ENCODE measurements at places on chromosomes 11 and 22.

DNA sequence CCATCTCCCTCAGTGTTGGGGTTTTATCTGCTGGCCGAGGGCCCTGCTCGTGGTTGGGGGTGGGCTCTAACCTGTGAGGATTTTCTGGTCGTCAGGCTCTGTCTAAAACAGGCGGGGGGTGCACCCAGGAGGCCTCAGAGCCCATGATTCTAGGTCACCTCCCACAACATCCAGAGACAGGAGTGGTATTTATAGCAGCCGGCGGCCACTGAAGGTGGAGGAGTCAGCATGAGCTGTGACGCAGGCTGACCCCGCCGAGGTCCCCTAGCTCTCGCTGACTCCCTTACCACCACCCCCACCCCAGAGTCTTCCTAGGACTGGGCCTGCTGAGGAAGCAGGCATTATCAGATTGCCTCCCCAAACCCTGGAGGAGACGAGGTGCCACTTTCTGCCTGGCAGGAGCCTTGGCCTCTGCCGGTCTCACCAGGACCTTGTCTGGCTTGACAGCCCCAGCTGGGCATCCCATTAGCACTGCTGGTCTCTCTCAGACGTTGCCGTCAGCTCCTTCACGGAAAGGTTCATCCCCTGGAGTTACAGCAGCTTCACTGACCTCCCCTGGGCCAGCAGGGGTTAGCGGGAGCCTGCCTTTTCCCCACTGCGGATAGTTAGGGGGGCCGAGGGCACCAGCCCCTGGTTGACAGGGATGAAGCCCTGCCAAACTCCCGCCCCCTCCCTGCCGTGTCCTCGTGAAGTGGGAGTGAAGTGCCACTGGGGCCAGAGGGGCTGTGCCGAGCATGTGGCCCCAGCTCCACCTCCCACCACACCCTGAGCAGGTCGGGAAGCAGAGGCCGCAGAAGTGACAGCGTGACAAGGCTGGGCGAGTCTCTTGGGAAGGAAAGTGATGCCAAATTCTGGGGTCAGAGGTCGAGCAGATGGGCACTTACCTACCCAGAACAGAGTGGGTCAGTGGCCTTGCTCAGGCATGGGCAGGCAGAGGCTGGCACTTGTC, 26.5 kb downstream of the DAGLA start:
- DNase-seq = no peak

- DNase-seq = no peak
These were observed 256.0 kb downstream of the ETS1 start for GRCh38 chr11:128331317-128331716.

GRCh38 chr11:115544422-115544948, 40.3 kb upstream of the CADM1 start:
- no peak for DNase-seq

DNA sequence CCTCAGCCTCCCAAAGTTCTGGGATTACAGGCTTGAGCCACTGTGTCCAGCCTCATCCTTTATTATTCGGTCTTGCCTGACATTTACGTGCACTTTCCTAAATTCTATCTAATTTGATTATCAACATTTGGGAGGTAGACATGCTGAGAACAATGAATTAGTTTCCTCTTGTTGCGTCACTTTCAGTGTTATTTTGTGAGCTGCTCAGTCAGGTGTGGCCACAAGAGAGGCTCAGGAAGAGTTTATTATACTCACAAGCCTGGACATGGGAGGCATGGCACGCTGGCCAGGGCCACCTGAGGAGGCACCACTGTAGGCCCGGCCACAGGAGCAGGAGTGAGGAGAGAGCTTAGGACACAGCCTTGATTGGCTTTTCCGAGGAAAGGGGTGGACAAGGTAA, 59.7 kb upstream of the RBFOX2 start:
- no peak for DNase-seq

GRCh38 chr11:6094186-6094585, 13.3 kb upstream of the OR56B4 start:
- DNase-seq = no peak

GRCh38 chr22:48849963-48850657, 977.6 kb downstream of the BRD1 start:
- DNase-seq = no peak

- peak; percentile 6 for DNase-seq
These were observed 6.7 kb downstream of the PHOX2A start for GRCh38 chr11:72237112-72237931.

DNA sequence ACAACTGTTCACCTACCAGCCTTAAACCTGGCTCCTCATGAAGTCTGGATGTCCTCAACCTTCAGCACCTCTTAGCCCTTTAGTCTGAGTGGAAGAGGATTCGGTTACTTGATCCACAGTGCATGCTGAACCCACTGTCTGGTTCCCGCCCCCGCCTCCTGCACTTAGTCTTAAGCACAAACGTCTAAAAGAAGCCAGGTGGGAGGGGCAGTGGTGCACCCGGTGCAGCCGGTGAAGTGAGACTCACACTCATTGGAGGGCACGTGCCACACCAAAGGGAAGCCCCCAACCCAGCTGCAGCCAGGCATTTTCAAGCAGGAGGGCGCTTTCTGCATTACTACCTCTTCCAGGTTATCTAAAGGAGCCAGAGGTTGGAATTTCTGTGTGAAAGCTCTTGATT, 146.8 kb downstream of the COMMD9 start:
- no peak for DNase-seq

GRCh38 chr22:20107951-20108756, 7.8 kb upstream of the RANBP1 start:
- no peak for DNase-seq

GRCh38 chr11:198236-198806, 5.4 kb downstream of the SCGB1C1 start:
- no peak for DNase-seq

DNA sequence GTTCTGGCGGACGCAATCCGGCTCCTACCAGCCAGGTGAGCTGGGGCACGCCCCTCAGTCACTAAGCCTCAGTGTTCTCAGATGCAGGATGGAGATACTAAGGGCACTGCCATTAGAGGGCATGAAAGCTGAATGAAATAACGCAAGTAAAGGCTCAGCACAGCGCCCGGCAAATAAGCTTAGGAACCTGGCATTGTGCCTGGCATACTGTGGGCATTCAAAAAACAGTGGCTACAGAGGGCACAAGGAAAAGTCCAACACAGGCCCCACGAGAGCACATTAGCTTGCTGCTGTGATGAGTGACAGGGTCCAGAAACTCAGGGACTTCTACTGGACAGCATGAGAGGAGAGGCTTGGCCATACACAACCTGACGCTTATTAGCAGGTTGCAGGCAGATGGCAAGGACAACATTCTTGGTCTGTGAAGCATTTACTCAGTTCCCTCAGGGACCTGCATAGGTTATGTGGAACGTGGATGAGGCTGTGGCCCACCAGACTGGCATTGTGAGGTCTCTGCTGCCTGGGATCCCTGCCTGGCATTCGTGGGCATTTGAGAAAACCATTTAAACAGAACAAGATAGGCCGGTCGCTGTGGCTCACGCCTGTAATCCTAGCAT, 12.2 kb downstream of the TXN2 start:
- peak; percentile 39 for DNase-seq

DNA sequence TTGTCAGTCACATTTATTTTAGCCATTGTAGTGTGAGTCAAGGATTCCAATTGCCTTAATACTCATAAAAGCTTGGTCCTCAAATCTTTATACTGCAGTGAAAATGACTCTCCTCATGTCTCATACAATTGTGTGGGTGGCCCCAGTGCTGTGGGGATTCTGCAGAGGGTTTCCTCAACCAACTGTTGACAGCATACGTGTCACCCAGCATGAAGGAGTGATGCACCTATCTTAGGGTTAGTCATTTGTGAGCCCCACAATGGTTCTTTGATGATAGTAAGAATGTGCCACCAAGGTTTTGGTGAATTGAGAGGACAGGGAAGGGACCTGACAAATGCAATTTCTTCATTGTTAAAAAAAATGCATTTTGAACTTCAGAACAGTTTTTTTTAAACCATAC, 1046.2 kb downstream of the OPCML start:
- DNase-seq = no peak

DNA sequence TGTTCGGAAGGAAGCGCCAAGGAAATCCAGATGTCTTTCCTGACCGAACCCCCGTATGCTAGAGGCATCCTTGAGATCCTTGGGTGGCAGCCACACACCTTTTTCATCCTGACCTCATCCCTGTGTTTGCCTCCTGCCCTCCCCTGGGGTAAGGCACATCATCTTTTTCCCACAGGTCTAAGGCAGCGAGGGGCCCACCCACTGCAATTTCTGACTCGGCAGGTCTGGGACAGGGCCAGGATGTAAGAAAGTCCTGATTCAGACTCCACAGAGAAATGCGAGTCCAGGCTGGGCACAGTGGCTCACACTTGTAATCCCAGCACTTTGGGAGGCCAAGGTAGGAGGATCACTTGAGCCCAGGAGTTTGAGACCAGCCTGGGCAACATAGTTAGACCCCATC, 10.5 kb downstream of the ZMAT5 start:
- DNase-seq = peak; percentile 30

GRCh38 chr11:27309046-27309445, 54.0 kb downstream of the CCDC34 start:
- DNase-seq = no peak

- DNase-seq = no peak
These were observed 16.9 kb downstream of the DUSP8 start for GRCh38 chr11:1554981-1555712.

GRCh38 chr11:117972629-117973502, 13.3 kb upstream of the IL10RA start:
- DNase-seq = peak; percentile 9

DNA sequence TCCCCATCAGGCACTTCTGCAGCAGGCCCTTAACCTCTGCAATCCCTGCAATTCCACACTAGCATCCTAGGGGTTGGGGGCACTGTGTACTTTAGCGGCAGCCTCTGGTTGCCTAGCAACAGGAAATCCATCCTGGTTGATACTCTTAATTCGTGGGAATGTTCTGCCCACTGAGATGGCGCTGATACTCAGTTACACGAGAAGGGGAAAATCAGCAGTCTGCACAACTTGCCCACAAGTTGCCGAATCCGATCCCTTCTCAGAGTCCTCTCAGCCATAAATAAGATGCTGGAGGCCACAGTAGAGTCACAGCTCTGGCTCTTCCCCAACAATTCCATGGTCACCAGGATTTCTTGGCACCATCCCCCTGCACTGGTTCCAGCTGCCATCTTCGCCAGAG, 57.6 kb upstream of the CRYBB3 start:
- no peak for DNase-seq

DNA sequence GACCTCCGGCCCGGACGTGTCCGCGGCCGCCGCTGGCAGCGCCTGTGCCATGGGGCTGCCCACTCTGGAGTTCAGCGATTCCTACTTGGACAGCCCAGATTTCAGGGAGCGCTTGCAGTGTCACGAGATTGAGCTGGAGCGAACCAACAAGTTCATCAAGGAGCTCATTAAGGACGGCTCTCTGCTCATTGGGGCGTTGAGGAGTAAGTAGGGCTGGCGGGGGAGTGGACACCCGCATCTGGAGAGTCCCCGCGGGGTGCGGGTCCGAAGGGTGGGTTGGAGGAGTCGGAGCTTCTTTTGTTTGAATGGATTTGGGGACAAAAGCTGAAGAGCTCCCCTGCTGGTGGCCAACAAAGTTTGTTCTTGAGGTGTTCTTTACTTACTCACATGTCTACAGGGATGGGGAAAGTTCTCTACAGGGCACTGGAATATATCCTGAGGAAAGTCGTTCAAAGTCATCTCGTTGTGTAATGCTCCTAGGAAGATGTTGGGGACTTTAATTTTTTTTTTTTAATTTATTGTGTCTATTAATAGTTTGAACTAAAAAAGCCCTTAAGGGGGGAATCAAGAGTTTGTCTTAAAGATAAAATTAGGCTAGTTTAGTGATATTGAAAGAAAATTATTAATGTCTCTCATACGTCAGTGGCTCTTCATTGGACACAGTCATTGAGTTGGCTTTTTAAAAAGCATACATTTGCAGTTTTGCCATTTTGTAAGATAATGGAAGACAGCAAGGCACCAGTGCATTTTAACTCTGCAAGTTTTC, 725 bp downstream of the ARHGAP42 start:
- DNase-seq = peak; percentile 64

- no peak for DNase-seq
These were observed 122.8 kb downstream of the OR4C45 start for GRCh38 chr11:50155508-50155907.

DNA sequence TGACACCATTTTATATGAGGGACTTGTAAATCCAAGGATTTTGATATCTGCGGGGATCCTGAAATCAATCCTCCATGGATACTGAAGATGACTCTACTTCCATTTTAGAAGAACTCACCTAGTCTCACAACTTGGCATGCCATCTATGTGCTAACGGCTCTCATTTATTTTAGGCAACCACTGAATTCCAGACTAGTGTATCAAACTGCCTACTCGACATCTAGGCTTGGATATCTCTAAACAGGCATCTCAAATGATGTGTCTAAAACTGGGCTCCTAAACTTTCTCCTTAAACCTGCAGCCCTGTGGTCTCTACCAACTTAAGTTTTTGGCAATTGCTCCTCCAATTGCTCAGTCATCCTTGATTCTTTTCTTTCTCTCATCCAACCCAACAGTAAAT, 31.2 kb upstream of the CLNS1A start:
- DNase-seq = no peak

DNA sequence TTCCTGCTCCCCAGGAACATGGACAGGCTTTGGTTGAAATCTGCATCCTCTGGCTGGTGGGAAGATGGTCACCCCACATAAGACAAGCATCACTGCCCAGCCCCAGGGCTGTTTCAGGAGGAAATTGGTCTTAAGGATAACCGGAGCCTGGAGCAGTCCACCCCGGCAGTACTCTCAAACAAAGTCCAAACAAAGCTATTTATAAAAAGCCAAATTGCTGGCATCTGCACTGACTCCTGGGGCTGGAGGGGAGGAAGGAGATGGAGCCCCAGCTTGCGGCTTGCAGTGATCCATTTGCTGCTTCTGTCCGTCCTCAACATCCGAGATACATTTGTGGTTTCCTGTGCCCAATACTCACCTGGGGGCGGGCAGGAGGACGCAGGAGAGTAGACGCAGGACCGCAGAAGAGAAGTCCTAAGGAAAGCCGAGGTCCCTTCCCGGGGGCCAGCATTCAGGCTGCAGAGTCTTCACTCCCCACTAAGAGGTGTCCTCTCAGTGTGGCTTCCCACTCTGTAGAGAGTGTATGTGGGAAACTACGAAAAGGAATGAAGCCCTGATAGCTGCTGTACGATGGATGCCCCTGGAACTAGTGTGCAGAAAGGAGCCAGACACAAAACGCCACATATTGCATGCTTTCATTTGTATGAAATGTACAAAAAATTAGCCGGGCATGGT, 107.3 kb upstream of the FGF3 start:
- DNase-seq = no peak

DNA sequence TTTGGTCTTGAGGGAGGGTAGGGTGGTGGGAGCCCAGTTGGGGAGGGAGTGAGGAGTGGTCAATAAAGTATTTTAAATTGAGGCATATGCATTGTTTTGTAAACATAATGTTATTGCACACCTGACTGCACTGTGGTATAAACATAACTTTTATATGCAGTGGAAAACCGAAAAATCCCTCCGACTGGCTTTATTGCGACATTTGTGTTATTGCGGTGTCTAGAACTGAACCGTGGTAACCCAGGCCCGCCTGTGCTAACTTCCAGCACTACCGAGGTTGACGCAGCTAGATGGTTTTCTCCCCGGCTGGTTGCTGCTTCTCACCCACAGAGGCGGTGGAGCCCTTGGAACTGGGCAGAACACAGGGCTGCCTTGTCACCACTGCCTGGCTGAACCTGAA, 7.6 kb upstream of the RNH1 start:
- no peak for DNase-seq

- DNase-seq = no peak
These were observed 125.1 kb downstream of the BCR start for GRCh38 chr22:23305321-23305910.

Data from NCI-H2171 treated with DMSO at 0.1 percent for 48 hours (cell line).